ENCODE measurements at places on chromosomes 12 and 14.

- DNase-seq, result no peak
These were observed 4.5 kb downstream of the EFS start for GRCh38 chr14:23360496-23360895.

DNA sequence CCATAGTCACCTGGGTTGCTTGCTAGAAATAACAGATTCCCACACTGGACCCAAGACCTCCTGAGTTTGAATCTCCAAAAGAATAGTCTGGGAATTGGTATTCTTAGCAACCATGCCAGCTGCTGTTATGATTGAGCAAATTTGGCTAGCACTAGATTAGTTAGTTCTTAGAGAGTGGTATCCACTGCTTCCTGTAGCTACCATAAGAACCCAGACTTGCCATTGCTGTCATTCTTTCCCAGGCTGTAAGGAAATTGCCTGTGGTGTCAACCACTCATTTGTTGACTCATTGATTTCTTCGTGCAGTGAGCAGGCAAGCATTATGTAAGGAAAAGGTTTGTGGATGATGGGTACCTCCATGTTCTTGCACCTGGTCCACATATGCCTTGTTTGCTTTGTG lies 201.8 kb upstream of the RGS6 start:
- no peak for DNase-seq

DNA sequence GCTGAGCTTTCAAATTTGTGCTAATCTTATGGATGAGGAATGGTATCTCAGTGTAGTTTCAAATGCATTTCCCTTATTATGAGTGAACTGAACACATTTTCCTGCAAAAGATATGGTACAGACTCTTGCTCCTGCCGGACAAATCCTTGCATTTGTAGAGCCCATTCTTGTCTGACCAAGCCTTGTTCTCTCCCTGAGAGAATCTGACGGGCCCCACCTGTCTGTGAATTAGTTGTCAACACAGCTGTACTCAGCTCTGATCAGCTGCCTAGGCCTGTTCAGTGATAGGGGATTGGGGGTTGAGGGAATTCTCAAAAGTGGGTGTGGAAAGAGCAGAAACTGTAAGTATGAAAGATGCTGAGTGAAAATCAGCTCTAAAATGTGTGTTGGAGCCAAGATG lies 42.8 kb upstream of the SCN8A start:
- no peak for DNase-seq

DNA sequence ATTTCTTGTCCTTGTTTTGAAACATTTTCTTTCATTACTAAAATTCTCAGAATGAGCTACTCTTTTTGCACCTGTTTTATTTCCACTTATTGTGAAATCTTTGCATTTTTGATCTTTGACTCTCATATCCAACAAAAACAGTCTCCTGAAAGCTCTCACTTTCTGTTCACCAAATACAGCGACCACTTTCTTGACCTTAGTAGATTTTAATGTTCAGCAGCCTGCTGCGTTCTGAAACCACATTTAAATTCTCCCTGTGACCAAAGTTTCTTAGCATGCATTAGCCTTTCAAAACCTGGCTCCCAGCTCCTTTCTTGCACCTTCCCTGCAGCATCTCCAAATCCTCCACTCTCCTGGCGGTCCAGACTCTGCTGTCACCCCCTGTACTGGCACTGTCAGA lies 404.4 kb upstream of the PDE3A start:
- DNase-seq, result no peak

GRCh38 chr12:47080725-47081502 lies 1.2 kb upstream of the AMIGO2 start:
- DNase-seq, result peak; percentile 39

DNA sequence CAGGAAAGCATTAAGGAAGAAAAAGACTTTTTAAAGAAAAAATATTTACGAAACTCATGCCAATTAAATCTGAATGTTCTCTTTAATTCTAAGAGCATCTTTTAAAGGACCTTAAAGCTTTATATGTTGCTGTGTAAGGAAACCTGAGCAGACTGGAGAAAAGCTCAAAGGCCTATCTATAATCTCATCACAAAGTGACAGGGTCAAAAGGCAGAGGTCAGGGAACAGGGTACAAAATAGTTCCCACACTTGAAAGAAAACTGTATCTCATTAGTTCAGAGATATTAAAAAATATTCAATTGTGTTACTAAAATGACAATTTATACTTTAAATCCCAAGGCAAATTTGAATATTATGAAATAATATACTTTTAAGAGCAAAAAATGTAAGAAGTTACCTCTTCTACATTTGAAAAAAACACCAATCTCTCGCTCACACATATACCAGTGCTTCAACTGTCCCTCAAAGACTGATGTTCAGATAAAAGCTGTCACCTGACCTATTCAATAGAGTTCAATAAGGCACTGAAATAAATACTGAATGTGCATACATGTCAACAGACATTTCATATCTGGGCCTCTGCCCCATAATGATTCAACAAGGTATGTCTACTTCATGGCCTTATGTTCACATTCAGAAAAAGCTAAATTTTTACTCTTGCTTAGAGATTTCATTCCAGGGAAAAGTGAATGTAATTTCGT lies 17.9 kb downstream of the DENND5B start:
- DNase-seq, result no peak
